GF-D8 (cell line): ENCODE measurements at places on chromosomes 7 and 10.

GRCh38 chr7:41336981-41337380 is 365.9 kb downstream of the INHBA start:
- DNase-seq: no peak

GRCh38 chr7:101399759-101400158 is 37.1 kb downstream of the COL26A1 start:
- DNase-seq: no peak

GRCh38 chr7:10075866-10076265 is 897.8 kb upstream of the PHF14 start:
- no peak for DNase-seq

- DNase-seq: no peak
These were observed 135.8 kb downstream of the KCNMA1 start for GRCh38 chr10:77501846-77502261.

DNA sequence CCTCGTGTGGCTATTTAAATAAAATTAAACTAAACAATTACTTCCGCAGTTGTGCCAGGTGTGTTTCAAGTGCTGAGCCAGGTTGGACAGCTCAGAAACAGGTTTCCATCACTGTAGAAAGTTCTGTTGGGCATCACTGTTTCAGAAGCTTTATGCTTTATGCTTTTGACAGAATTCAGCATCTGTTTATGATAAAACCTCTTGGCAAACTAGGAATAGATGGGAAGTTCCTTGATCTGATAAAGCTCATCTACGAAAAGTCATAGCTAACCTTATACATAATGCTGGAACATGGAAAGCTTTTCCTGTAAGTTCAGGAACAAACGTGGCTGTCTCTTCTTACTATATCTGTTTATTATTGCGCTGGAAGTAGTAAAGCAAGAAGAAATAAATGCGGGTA is 143.4 kb downstream of the DOCK1 start:
- DNase-seq: no peak

- DNase-seq: peak; percentile 72
These were observed 155.6 kb downstream of the TAX1BP1 start for GRCh38 chr7:27895551-27895950.

DNA sequence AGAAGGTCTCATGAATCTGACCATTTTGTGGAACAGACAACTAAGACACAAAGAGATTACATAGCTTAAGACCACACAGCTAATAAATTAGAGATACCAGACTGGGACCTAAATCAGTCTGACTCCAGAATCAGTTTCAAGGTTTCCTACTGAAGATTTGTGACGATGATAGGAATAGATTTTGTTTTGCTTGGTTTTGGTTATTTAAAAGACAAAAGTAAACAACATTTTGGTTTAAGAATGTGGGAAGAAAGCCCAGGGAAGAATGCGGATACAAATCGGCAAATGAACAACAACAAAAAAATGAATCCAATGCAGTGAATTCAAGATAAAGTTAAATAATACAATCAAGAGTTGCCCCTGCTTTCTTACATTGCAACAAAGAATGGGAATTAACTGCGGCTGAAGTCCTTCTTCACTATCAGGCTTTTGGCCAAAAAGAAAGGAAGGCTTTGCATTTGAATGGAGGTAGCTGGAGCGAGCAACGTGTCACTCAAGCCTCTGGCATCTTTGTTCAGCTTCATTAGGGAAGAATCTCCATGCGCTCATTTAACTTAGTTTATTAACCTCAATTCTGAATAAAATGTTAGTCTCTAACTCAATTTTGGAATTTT is 210.8 kb downstream of the ADAM12 start:
- no peak for DNase-seq

DNA sequence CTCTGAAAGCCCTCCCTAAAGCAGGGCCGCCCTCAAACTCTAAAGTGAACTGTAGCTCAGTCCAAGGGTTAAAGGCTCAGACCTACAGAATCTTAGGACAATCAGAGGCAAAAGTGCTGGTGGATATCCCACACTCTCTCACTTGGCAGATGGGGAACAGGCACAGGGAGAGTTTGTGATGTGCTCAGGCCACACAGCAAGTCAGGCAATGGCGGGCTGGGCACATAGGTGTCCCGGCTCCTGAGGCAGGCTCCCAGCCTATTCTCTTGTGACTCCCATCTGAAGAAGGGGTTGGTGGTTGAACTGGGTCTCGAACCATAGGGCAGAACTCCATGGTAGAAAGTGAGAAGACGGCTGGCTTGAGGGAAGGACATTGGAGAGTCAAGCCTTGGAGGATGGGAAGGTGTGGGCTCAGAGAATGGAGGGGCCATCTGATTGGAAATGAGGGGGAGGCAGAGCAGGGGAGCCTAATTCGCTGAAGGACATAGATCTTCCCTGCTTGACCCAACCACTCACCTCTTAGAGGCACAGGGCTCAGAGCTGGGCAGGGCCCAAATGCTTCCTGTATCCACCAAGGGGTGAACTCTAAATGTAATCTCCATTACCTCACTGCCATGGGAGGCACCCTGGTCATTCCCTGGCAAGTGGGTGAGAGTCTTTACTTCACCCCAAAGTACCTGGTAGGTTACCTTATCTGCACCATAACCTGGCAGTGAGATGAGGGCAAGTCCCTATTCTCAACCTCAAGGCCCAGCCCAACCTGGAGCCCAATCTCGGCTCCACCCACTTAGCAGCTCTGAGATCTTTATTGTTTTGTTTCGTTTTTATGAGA is 4.9 kb upstream of the ZMIZ1 start:
- no peak for DNase-seq

GRCh38 chr10:74901301-74901700 is 74.9 kb downstream of the KAT6B start:
- no peak for DNase-seq

GRCh38 chr7:132782777-132783640 is 206.7 kb upstream of the PLXNA4 start:
- no peak for DNase-seq

GRCh38 chr7:50782375-50783208 is at the start of gene GRB10:
GRB10 (minus strand) TSS chr7:50782896; CDS start chr7:50732322, 50,574 bp downstream.
- DNase-seq: no peak

GRCh38 chr7:89458114-89458513 is 662.6 kb upstream of the TEX47 start:
- DNase-seq: no peak

DNA sequence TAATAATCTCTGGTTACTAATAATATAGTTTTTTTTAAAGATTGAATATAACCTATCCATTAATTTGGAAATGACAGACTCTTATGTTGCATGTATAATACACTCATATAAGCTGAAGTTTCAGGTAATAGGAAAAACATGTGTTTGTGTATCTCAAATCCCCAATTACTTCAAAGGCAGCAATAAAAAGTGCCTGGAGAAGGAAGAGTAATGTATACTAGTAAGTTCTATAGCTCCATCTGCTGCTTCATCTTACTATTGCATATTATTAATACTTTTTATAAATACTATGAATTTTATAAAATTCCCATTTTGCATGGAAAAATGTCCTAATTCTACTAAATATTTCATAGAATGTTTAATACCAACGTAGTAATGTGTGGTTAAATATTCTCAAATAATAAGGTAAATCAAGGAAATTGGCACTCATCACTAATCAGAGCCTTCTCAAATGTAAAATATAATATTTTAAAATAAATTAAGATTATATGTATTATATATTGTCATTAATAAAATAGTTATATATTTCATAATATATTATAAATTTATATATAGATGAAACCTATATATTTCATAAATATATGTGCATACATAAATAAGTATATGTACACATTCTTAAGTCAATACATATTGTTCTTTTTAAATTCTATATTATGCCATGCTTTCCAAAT is 311.9 kb downstream of the HGF start:
- DNase-seq: no peak

- DNase-seq: no peak
These were observed 240.8 kb upstream of the SLC26A5 start for GRCh38 chr7:103686763-103687162.

DNA sequence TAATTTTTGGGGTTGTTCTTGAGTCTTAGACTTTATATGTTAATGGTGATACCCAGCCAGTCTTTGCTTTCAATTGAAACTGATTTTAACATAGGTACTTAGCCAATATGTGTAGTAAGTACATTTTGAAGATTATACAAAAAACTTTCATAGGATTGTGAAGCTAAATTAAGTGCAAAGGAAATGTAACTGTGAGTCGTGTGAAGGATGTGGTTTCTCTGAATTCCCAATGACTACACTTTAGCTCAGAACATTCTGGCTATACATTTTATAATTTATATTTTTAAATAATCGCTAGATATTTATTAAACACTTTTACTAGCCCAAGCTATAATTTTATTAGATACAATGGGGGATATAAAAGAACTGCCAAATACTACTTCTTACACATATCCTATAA is 359.3 kb downstream of the PCLO start:
- no peak for DNase-seq

DNA sequence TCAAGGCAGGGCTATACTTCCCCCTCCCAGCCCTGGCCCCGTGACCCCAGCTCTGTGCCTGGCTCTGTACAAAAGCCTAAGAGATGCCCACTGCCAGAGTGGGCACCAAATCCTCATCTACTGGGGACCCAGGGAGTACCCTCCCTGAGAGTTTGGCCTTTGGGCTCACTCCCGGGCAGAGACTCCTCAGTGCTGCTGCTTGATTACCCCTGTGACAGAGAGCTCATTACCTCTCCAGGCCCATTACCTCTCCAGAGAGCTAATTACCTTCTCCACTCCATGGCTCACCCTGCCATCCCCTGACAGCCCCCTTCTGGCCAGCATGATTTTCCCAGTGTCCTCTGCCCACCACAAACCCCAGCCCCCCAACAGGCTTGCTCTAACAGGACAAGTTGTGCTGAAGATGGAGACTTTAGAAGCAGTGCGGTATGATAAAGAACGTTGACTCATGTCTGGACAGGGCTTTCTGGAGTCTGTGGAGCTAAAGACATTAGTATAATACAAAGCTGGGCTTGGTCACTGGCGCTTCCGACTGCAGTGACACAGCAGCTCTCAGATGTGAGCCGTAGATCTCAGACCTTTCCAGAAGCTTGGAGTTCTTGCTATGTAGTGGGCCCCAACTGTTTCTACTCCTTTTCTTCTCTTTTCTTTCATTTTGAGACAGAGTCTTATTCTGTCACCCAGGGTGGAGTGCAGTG is 111.3 kb upstream of the KCTD7 start:
- DNase-seq: no peak

GRCh38 chr7:142585425-142585824 is 163.8 kb upstream of the PRSS1 start:
- DNase-seq: no peak

DNA sequence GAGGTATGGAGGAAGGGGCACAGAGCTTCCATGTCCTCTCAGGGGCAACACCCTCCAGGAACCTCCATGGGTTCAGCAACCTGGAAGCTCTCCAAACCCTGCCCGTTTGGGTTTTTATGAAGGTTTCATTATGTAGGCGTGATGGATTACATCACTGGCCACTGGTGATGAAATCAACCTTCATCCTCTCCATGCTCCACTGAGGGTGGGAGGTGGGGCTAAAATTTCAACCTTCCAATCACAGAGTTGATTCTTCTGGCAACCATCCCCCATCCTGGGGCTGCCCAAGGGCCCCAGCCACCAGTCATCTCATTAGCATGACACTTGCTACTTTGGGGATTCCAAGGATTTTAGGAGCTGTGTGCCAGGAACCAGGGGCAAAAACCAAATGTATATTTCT is 90.1 kb downstream of the TEX36 start:
- DNase-seq: no peak

- no peak for DNase-seq
These were observed 124.7 kb upstream of the CTBP2 start for GRCh38 chr10:125284875-125285597.

DNA sequence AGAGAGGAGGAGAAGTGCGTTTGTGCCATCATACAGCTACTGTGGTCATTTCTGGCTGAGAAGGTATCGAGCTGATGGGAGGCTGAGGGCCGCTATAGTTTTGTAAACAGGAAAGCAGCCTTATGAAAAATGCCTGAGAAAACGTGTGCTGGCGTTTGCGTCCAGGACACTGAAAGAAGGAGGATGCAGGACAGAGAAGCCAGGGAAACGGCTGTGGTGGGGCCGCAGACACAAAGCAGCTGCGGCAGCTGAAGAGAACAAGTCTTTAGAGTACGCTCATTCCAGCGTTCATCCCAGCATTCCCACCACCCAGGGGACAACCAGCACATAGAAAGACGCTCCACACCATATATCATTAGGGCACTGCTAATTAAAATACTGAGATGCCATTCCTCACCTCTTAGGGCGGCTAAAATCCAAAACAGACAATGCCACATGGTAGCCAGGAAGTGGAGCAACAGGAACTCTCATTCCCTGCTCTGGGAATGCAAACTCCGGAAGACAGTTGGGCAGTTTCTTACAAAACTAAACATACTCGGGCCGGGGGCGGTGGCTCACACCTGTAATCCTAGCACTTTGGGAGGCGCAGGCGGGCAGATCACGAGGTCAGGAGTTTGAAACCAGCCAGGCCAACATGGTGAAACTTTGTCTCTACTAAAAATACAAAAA is 18.4 kb downstream of the GNA12 start:
- no peak for DNase-seq

- DNase-seq: no peak
These were observed 30.0 kb upstream of the TNRC18 start for GRCh38 chr7:5453566-5454075.

DNA sequence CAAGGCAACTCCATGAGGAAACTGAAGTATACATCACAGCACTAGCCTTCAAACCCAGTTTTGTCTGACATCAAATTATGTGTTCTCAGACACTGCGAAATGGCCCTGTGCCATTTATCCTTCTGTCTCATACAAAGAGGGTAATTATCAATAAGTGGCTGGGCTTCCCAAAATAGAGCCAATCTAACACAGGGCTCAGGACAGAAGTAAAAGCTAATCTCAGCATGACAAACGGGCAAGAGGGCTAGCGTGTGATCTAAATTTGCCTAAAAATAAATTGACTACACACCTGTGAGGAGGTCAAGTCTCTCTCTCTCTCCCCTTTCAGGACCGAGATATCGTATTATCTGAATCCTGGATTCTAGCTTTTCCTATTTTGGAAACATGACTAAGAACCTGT is 67.2 kb downstream of the DGKB start:
- no peak for DNase-seq

- DNase-seq: no peak
These were observed 10.2 kb upstream of the ZFYVE27 start for GRCh38 chr10:97726636-97727178.

- no peak for DNase-seq
These were observed 18.8 kb upstream of the TNPO3 start for GRCh38 chr7:129073738-129074137.

DNA sequence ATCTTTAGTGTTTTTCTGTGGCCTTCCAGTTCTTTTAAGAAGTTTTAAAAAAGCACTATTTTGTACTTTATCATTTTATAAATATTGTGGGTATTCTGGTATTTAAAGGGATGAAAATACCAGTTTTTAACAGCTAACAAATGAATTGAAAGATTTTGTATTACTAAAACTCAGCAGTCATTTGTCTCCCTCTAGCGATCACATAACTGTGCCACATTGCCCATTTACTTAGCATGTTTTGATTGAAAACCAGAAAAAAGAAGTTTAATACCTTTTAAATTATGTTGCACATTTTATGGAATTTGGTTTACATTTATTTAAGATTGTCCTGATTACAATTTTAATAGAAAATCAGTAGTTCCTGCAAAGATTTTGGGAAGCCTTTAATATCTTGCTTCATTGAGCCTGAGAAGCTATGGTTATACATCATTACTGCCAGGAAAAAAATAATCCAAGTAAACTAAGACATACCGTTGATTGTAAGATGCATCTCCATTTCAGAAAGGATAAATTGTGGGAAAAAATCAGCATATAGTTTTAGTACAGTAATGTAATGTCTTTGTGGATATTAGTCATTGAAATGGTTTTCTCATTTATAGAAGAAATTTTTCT is 34.9 kb downstream of the TAX1BP1 start:
- DNase-seq: no peak
